NCI-H187 treated with DMSO at 0.1 percent for 48 hours (cell line): ENCODE measurements at places on chromosomes 2 and 18.

- no peak for DNase-seq
Measured at GRCh38 chr2:25453199-25453905, 111.6 kb upstream of the DNMT3A start.

DNA sequence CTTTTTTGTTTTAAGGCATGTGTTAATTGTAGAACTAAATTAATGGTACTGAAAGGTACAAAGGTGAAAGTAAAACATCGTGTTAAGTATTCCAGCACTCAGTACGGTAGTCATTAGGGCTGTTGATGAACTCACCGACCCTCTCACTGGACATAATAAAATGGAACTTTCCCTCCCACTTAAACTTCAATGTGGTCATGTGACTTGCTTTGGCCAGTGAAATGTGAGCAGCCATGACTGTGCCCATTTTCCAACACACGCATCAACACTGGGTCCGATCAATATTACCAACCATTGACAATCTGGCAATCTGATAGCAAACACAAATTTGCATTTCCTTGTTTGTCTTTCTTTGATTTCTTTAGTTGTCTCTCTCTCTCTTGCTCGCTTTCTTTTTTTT is 125.1 kb downstream of the SPP2 start:
- DNase-seq = no peak

- no peak for DNase-seq
Measured at GRCh38 chr2:144876013-144876412, 356.1 kb upstream of the ZEB2 start.

- no peak for DNase-seq
Measured at GRCh38 chr2:110874453-110875383, 142.3 kb downstream of the ACOXL start.

- no peak for DNase-seq
Measured at GRCh38 chr2:121161272-121161671, 123.7 kb downstream of the TFCP2L1 start.

DNA sequence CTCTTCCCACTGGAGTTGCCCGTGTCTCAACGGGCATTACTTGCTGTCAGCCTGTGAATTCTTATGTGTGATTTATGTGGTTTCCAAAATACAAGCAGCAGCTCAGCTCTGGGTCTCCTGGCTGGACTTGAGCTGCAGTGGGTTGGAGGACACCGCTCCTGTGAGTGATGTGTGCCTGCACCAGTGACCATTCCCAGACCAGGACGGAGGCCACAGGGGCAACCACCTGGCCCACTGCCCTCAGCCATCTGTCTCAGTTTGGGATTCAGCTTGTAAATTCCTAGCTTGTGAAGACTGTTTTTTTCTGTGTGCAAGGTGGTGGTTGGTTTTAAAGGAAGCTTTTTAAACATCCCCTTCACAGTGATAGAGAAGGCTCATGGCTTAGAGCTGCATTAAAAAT is 261.0 kb downstream of the BCL2 start:
- DNase-seq = no peak

DNA sequence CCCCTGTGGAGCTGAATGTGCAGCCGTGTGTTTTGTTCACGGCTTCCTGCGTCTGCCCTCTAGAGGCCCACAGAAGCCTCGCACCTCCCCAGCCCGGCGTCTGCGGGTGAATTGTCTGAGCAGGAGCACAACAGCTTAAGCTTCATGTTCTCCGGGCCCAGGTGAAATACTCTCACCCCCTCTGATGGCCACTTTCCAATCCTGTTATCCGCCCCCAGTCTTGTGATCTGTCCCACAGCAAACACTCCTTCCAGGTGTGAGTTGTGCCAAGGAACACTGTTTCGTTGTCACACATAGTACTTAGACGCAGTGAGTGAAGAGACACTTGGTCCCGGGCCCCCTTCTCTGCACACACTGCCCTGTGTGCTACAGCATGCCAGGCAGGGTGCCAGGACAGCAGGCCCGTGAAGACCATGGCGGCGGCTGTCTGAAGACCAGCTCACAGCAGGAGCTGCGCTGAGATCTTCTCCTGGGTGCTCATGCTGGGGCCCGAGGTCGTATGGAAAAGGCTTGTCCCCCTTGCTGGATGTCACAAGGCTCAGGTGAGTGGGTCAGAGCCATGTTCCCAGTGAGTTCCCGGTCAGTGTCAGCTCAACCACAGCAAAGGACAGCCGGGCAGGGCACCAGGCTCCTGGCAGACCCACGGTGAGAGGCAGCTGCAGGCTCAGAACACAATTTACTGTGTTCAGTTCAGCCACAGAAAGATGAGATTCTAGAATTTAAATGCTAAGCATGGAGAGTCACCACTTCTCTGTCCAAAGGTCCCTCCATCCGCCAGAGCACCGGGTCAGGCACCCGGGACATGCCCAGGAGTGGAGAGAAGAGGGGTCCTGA is 6.8 kb upstream of the PXDN start:
- DNase-seq = peak; percentile 77

DNA sequence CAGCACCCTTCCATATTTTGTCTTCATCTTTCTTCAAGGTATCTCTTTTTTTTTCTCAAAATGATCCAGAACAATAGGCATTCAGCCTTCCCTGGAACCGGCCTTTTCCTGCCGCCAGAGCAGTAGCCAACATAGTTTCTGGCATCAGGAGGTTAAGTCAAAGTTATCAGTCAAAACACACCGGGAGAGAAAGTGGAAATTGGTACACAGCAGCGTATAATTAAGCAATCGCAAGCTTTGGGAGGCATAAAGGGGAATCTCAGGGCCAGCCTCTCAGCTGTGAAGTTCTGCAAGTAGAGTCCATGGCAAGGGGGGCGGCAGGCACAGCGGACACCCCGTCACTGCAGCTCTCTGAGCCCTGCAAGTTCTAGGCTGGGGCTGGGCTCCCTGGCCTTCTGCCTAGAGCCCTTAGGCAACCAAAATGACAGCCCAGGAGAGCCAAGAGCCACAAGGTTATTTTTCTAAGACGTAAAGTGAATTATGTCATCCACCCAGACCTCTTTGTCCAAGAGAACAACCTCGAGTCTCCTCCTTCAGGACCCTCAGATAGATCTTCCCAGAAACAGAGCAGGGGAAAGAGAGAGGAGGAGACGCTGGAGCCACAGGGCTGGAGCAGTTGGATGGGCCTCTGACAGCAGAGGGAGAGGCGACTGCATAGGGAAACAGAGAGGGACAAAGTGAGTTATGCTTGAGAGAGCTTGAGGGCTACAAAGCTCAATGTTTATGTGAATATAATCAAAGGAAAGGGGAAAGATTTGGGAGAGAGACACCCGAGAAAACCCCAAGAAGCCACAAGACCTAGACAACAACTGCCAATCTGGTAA is 114.7 kb downstream of the BCL2L11 start:
- DNase-seq = no peak

DNA sequence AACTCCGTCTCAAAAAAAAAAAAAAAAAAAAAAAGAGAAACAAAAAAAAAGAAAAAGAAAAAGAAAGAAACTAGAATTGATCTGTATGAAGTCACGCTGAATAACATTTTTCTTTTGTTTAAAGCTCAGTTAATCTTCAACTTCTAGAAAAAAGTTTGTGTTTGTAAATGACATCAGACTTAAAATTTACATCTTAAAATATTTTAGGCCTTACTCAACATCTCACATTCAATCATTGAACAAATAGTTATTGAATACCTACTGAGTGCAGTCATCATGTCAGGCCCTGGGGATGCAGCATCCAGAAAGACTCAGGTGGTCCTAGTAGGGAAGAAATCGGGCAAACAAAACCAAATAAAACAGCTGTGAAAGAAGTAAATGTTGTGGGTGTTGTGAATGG is 292.3 kb upstream of the FANCL start:
- DNase-seq = no peak

DNA sequence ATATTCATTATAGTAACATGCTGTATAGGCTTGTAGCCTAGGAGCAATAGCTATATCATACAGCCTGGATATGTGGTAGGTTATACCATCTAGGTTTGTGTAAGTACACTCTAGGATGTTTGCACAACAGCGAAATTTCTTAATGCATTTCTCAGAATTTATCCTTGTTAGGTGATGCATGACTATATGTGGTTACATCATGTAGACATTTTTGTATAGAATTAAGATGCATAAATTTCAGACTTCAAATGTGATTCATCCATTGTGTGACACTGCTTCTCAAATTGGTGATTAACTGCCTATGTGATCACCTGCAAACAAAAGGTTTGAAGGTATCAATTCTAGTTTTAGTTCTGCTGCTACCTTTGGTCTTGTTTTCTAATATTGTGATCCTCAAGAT is 1787.0 kb upstream of the PIK3C3 start:
- DNase-seq = no peak

DNA sequence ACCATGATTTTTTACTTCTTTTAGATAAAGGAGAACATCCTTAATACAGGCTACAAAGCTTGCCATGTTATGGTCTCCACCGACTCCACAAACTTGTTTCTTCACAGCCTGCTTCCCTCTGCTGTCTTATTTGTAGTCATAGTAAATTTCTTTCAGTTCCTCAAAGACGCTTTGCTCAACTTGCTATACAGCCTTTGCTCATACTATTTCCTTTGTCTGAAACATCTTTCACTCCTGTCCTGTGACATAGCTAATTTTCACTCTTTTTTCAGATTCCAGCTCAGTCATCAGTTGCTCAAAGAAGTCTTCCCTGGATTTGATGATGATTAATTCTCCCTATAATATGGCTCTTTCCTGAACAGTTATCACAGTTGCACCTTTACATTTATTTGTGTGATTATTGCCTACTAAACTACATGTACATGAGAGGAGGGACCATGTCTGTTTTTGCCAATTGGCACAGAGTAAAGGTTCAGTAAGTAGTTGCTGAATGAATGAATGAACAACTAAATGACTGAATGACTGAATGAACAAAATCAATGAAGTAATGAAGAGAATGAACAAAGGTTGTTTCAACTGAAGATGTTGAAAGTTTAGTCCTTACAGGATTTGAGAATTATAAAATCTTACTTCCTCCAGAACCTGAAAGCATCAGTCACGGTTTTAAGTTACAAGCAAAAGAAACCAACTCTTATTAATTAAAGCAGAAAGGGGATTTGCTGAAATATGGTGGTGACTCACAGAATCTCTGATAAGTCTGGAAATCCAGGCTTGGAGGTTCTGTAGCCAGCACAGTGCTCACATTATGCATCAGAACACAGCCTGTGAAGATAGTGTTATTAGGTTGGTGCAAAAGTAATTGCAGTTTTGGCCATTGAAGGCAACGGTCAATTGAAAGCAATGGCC is 186.4 kb upstream of the FAM98A start:
- DNase-seq = no peak

GRCh38 chr2:157036726-157037125 is 220.8 kb upstream of the GALNT5 start:
- no peak for DNase-seq

DNA sequence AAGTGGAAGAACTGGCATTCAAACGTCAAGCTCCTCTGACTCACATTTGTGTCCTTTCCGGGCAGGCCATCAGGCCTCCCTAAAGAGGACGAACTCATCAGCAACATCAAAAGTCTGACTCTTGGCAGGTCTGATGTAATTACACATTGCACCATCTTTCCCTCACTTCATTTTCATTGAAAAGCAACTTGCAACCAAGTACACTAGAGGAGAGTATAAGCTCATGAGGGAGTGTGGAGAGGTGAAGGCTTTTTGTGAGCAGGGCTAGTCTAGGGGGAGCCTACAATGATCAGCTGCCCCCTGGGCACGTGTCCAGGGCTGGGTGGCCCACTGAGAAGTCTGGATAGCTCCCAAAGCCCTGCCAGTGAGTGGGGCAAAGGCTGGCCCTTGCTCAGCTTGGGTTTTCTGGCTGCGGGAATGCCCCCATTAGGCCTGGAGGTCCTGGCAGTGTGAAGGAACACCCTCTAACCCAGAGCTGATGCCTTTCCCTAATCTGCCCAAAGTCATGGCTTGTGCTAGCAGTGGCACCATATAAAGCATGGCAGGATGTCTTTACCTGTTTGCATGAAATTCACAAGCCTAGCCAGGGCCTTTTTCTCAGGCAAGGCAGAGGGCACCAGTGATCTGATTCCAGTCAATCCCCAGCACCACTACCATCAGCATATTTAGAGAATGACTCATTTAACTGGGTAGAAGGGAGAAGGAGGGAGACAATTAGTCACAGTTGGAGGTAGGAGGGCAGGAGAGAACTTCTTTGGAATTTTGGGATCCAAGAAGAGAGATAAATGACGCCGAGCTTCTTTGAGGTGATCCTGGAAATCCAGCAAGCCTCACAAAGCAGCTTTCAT is 8.5 kb upstream of the DAW1 start:
- DNase-seq = no peak

- DNase-seq = no peak
Measured at GRCh38 chr18:28063271-28063761, 113.6 kb downstream of the CDH2 start.

- DNase-seq = no peak
Measured at GRCh38 chr2:49686897-49687442, 532.7 kb upstream of the FSHR start.

- DNase-seq = no peak
Measured at GRCh38 chr2:133521146-133521745, 47.0 kb downstream of the NCKAP5 start.

- DNase-seq = no peak
Measured at GRCh38 chr2:100620481-100620880, 57.7 kb downstream of the PDCL3 start.

GRCh38 chr2:238897122-238897880 is 49.4 kb downstream of the TWIST2 start:
- DNase-seq = no peak

GRCh38 chr2:144519597-144519933 is 354 bp downstream of the ZEB2 start:
- no peak for DNase-seq

- DNase-seq = no peak
Measured at GRCh38 chr2:10278763-10279471, 23.8 kb upstream of the HPCAL1 start.

DNA sequence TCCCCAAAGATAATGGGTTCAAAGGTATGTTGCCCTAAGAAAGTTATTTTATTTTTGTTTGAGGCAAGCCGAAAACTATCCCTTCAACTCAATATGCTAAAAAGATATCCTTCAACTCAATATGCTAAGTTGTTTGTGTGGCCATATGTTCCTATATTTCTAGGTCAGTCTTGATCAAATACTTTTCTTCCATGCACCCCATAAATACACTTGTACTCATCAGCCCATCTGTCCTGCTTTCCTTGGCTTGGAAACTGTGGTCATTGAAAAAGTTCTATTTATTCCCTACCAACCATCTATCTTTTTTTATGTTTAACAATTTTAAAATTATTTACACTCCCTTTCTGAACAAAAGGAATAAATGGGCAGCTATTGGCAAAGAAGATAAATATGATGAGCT is 447.7 kb downstream of the NRXN1 start:
- DNase-seq = no peak

DNA sequence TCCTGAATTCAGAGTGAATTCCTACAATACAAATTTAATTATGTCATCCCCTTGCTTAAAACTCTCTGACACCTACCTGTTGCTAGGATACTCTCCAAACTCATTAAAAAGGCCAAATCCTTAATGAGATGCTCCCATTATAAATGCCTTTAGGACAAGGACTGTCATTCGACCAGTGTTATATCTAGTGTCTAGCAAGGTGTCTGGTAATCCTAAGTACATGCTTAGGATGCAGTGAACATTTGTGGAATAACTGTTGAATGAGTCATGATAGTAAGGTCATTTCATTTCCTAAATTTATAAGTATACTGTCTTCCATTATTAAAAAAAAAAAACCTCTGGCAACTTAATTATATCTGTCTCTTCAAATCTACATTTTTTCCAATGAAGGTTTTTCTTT is 588.9 kb upstream of the NRXN1 start:
- no peak for DNase-seq

- DNase-seq = peak; percentile 52
Measured at GRCh38 chr2:48444404-48444803, 85.5 kb upstream of the STON1 start.
